ENCODE measurements at places on chromosomes 16 and 17. TPM values are rescaled to one million over a fixed set of nuclear protein-coding genes. Genes with fewer than 3 reads are reported as not detected.

DNA sequence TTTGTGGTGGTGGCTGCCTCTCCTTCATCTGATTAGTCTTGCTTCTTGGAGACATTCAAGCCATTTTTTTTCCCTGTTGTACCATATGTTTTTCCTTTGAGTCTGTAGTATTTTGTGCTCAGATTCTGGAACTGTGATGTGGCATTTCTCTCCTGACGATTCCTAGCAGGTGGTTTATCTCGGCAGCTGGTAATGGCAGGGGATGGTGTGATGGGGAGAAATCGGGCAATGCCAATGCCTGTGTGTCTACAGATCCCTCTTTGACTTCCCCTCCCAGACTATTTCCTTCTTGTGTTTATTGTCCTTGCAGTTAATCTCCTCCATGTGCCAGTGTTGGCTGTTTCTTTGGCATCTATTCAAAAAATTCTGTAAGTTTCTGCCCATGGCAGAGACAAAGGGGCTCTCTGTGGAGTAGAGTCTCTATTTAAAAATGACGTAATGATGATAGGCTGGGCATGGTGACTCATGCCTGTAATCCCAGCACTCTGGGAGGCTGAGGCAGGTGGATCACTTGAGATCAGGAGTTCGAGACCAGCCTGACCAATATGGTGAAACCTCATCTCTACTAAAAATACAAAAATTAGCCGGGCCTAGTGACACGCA lies 90.2 kb upstream of the ERCC4 start:
- DNase-seq: no peak

DNA sequence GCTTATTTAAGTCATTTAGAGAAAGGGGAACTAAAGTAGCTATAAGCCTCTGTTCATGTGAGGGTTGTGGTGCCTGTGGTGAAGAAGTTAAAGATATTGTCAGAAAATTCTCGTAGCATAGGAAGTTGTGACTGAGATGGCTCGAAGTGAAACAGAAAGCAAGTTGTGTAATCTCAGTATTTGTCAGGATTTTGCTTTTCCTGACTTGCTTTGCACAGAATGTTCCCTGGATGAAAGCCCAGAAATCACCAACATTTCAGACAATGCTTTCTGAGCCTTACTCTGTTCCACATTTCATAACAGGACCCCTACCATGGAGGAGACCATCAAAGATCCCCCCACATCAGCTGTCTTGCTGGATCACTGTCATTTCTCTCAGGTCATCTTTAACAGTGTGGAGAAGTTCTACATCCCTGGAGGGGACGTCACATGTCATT lies 10.6 kb downstream of the CALCOCO2 start:
- DNase-seq: no peak

Gene CD300E
- total RNA-seq: 6.5 TPM

DNA sequence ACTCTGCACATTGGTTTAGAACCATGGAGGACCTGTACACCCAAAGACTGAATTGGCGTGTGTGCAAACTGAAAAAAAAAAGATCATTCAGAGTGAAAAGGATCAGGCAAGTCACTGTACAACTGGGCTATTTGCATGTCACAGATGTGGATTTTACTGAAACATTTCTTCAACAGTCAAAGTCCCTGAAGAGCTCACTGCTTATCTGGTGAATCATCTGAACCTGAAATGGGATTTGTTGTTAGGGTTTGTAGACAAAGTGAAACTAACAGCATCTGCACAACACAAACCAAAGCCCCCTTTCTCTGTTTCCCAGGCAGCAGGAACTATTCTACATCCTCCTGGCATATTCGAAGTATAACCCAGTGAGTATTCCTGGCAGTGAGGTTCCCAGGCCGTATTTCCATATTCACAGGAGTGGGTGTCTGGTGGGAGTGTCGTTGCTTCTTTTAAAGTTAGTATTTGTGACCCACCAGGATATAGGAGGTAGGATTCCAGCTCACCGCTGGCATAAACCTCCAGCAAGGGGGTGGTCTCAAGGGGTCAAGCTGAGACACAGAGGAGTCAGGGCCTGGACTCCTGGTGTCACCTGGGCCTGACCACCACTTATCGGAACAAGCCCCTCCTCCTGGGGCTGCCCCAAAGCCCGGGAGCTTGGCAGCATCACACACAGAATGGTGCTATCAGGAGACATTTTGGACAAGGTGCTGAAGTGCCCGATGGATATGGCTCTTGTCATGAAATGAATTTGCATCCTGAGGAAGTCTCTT lies 80.9 kb downstream of the GOSR1 start:
- no peak for DNase-seq

- DNase-seq: no peak
Observed at GRCh38 chr17:17732892-17733670, 51.8 kb downstream of the RAI1 start.
